T-helper 17 cell (primary cell): ENCODE measurements at places on chromosomes 6 and 20. TPM values are rescaled to one million over a fixed set of nuclear protein-coding genes. Genes with fewer than 3 reads are reported as not detected.

The SRMS gene
- total RNA-seq, result not detected

DNA sequence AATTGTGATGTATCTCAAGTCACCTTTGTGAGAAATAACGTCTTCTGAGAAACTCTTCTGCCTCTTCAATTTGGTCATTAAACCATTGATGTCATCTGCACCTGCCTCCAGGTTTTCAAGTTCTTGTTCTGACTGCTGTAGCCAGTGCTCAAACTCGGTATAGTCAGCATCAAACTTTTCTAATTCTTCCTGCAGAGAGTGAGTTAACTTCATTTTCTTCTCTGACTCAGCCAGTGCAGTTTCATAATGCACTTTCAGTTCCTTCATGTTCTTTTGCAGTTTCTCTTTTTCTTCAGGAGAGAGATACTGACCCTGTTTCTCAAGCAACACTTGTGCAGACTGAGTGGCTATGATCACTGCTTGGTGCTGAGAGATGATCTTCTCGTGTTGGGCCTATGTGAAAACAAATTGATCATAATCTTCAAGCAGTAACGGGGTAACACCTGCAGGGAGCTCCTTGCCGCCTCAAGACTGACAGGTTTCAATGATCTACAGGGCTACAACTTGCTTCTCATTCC lies 48.8 kb downstream of the DST start:
- no peak for DNase-seq

GRCh38 chr6:117399924-117400323 lies 25.8 kb downstream of the ROS1 start:
- no peak for DNase-seq

GRCh38 chr6:22149501-22150367 lies 147.1 kb downstream of the PRL start:
- no peak for DNase-seq

GRCh38 chr6:37889051-37889450 lies 69.5 kb downstream of the ZFAND3 start:
- no peak for DNase-seq

DNA sequence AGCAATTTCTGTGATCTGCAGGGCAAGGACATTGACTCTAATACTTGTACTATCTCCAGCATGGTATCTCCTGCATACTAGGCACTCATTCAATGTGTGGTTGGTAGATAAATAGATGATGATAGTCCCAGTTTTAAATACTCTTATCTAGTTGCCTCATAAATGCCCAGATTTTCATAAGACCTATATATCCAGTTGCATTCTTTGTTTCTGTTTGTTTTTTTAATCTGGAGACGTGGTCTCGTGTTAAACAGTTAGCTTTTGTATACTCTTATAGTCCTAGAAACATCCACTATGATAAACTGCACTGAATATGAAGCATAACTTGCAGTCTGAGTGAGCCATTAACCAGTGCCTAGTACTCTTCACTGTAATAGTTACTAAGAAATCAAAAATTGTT lies 35.5 kb upstream of the SUMO4 start:
- no peak for DNase-seq

GRCh38 chr6:69933239-69933638 lies 66.9 kb downstream of the COL19A1 start:
- no peak for DNase-seq

DNA sequence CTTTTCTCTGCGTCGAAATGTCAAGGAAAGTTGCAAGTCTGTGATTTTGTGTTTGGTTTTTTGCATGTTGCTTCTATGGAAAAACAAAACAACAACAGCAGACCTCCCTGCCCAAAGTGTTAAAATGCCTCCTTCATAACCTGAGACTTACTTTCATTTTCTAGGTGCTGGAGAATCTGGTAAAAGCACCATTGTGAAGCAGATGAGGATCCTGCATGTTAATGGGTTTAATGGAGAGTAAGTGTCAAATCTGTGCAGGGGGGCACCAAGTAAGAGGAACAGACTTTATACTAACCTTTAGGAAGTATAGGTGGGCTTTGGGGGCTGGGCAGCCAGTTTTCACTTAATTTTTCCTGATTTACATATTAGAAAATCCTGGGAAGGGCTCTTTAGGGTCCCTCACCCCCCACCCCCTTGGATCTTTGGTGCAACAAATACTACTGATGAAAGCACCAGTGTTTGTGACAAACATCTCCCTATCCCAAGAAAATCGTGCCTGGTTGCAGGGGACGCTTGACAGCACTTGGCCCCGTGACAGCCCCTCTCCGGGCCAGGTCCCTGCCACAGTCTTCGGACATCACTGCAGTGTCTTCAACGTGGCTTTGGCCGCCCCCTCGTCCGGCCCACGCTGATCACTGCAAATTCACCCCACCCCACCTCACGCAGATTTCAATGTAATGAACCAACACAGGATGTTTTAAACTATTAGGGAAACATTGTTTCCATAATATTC lies 43.1 kb downstream of the GNAS start:
- no peak for DNase-seq

- no peak for DNase-seq
Measured at GRCh38 chr6:52908526-52908925, 972 bp downstream of the GSTA3 start.

DNA sequence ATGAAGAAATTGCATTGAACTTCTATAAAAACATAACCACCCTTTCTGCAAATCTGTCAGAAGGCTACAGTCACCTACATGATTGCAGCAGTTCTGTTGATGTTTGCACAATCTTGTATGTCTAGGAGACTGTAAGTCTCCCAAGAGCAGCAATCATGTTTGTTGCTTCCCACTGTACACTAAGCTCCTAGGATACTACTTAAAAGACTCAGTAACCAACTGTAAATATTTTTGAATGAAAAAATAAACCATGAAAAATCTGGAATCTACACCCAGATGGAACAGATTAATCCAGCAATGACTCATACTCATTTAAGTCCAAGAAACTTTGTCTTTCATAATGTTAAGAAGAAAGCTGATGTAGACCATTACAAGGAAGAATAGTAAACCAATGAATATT lies 168.5 kb upstream of the ATXN1 start:
- no peak for DNase-seq

GRCh38 chr6:141736104-141736503 lies 396.6 kb upstream of the GJE1 start:
- no peak for DNase-seq

DNA sequence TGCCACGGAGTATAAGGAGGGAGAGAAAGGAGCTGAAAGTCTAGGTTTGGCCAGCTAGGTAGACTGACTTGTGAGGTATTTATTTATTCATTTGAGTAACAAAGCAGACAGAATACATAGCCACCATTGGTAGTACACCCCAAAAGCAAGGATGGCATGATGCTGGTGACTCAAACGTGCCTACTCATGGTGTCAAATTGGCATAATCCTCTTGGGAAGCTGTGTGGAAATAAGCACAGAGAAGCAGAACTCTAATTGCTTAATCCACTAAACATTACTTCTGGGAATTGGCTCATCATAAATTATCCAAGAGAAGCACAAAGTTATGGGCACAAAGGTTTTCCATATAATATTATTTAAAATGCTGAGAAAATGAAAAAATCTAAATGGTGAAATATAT lies 2.5 kb downstream of the DEFB132 start:
- DNase-seq, result no peak

The SGK1 gene
- 103 TPM for total RNA-seq

DNA sequence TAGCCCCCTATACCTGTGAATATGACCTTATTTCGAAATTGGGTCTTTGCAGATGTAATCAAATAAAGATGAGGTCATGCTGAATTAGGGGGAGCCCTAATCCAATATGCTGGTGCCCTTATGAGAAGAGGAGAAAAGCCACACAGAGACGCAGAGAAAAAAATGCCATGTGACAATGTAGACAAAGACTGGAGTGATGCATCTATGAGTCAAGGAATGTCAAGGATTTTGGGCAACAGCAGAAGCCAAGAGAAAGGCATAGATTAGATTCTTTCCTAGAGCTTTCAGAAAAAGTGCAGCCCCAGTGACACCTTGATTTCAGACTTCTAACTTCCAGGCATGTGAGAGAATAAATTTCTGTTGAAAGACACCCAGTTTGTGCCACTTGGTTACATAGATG lies 47.4 kb upstream of the HS3ST5 start:
- no peak for DNase-seq

DNA sequence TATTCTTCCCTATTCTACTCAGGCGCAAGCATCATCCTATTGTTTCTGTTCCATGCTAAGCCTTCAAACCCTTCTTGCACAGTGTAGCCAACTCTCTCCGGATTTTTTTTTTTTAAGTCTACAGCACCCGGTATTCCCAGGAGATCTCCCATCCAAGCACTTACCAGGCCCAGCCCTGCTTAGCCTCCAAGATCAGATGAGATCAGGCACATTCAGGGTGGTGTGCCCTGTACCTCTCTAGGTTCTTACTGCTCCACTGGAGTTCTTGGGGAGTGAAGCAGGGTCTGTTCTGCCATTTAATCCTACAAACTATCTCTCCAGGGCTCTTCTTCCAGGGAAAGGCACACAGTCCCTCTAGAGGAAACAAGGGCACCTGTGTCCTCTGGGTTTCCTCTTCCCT lies 14.9 kb upstream of the NUP153 start:
- no peak for DNase-seq

DNA sequence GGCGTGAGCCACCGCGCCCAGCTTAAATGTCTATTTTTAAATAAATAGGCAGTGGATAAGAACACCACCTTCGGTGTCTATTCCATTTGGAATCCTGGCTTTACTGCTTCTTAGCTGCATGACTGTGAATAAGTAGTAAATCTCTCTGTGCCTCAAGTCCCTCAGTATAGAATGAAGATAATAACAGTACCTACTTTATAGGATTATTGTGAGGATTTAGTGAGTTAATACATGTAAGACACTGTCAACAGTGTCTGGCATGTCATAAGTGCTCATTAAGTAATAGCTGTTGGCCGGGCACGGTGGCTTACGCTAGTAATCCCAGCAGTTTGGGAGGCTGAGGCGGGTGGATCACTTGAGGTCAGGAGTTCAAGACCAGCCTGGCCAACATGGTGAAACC lies 10.1 kb downstream of the TPX2 start:
- no peak for DNase-seq

- no peak for DNase-seq
Measured at GRCh38 chr20:21682521-21682954, 22.9 kb upstream of the PAX1 start.

The NUDT3 gene
- total RNA-seq, result 23.2 TPM

The MAS1 gene
- not detected for total RNA-seq
